ENCODE measurements at places on chromosomes 5 and 9. TPM values are rescaled to one million over a fixed set of nuclear protein-coding genes. Genes with fewer than 3 reads are reported as not detected.
A peak's percentile ranks its signal among the peaks of the same experiment; 100 is the strongest.

FGF18 gene
- total RNA-seq, result 15.2 TPM

SLC25A25 gene
- total RNA-seq, result 40.9 TPM

NR5A1 gene
- not detected for total RNA-seq

GPR150 gene
- total RNA-seq, result 0.23 TPM

SPATA31C1 gene
- total RNA-seq, result not detected

KCNN2 gene
- 0.57 TPM for total RNA-seq

DNAH5 gene
- total RNA-seq, result 0.36 TPM

C9 gene
- total RNA-seq, result 0.30 TPM

ENHO gene
- total RNA-seq, result not detected

HSPB3 gene
- total RNA-seq, result 1.5 TPM

OBP2B gene
- not detected for total RNA-seq

DNA sequence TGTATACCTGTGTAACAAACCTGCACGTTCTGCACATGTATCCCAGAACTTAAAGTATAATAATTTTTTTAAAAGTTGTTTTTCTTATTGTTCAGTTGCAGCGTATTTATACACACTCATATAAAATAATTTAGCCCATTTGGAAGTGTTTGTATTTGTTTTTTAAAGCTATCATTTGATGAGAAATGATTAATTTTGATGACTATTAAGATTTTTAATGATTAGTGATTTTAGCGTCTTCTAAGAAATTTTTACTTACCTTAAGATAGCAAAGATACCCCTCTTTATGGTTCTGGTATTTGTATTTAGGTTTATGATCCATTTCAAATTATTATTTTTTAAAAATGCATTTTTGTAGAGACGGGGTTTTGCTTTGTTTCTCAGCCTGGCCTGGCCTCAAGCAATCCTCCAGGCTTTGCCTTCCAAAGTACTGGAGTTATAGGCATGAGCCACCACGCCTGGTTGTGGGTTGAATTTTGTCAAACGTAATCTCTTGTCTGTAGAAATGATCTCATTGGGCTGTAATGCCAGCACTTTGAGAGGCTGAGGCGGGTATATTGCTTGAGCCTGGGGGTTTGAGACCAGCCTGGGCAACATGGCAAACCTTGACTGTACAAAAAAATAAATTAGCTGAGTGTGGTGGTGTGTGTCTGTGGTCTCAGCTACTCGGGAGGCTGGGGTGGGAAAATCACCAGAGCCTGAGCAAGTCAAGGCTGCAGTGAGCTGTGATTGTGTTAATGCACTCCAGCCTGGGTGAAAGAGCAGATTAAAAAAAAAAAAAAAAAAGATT lies 26.9 kb downstream of the CSNK1G3 start:
- peak; percentile 42 for DNase-seq

- DNase-seq, result no peak
These were observed 8.2 kb downstream of the TMEM268 start for GRCh38 chr9:114619191-114619761.

GRCh38 chr5:61148515-61148914 lies 13.8 kb downstream of the SMIM15 start:
- DNase-seq, result no peak

DNA sequence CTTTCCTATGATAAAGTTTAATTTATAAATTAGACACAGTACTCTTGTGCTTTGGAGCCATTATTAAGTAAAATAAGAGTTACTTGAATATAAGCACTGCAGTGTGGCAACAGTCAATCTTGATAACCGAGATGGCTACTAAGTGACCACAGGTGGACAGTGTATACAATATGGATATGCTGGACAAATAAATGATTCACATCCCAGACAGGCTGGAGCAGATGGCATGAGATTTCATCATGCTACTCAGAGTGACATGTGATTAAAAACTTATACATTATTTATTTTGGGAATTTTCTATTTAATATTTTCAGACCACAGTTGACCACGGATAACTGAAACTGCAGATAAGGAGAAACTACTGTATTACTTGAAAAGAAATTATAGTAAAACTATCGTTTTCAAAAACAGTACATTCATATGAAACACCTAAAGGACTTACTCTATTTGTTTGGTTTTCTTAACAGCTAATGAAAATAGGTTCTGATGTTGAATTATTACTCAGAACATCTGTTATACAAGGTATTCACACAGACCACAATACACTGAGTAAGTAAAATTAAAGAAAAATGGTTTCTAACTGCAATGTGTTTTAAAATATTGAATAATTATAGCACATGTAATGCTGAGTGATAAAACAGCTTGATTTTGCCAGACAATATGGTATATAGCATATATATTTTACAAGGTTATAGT lies 16.0 kb downstream of the LYRM7 start:
- DNase-seq, result no peak

GRCh38 chr9:88800329-88800682 lies 191.0 kb upstream of the S1PR3 start:
- no peak for DNase-seq

DNA sequence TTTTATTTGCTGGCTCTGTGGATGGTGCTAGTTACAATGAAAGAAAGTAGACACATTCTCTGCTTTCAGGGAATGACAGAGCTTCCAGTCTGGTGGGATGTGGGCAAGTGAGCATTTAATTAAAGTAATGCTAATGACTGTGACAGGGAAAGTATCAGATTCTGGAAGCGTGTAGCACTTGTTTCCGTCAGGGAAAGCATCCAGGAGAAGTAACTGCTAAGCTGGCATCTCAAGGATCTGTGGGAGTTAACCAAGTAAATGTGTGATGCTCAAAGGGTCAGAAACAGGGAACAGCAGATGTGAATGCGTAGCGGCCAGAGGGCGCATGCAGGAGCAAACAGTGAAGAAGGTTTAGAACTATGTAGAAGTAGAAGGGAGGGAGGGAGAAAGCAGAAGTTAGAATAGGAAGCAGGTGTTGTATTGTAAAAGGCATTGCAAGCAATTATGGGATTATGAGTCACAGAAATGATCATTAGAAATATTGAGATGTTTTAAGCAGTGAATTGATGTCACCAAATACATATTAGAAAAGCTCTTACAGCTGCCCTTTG lies 12.2 kb downstream of the KLHL9 start:
- no peak for DNase-seq

- DNase-seq, result no peak
These were observed 502.0 kb downstream of the BNC2 start for GRCh38 chr9:16368237-16369087.

GRCh38 chr9:7313389-7313788 lies 486.2 kb downstream of the DMAC1 start:
- DNase-seq, result no peak

GRCh38 chr5:54215233-54215736 lies 95.1 kb downstream of the ARL15 start:
- no peak for DNase-seq

GRCh38 chr5:155872629-155873220 lies 454.2 kb upstream of the SGCD start:
- DNase-seq, result no peak

DNA sequence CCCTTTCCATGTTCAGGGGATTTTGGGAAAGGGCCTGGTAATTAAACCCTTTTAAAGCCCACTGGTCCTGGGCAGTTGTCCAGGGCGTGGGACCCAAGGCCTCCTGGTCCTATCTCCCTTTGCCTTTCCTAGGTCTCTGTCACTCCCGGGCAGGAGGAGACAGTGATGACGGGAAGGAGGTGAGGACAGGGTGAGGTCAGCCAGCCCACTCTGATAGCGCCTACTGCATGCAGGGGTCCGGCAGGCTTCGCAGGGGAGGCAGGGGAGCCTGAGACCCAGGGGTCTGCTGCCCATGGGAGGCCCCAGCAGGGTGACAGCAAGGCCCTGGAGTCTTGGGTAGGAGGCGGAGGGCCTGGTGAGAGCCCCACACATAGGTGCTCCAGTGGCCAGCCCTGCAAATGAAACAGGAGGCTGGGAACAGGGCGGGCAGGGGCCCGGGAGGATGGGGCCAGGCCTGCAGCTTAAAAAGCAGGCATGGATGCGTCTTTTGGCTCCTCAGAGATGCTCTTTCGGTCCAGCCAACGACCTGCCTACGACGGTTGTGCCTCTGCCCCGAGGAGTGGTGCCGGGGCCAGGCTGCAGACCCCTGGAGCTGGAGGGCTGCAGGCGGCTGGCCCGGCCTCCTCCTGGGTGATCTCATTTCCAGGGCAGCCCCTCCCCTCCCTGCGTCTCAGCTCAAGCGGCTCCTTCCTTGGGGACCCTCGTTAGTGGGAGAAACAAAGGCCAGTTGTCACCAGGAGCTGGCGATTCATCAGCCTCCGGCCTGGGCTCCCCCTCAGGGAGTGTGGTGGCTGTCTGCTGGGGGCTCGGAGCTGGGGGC lies 6.7 kb upstream of the RXRA start:
- DNase-seq, result peak; percentile 70

DNA sequence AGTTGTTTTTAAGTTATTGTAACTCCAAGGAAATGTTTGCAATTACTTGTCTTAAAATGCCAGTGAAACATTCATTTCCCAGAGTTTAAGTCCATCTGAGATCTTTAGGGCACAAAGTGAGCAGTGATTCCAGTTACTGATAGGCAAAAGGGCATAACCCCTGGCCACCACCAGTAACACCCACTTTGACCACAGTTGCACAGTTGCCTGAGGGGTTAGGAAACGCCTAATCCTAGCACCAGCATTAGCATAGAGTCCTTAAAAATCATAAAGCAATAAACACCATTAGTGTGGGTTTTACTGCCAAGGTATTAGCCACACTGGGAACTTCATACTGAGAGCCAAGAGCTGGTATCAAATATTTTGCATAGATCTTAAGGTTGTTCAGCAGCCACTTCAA lies 143.9 kb downstream of the SNCAIP start:
- DNase-seq, result no peak

- DNase-seq, result peak; percentile 59
These were observed at the start of gene SNCAIP for GRCh38 chr5:122311961-122312590. SNCAIP (plus strand) TSS chr5:122312237; CDS start chr5:122391135, 78,898 bp downstream.

GRCh38 chr5:53480416-53481158 lies at the start of gene FST:
FST (plus strand) TSS chr5:53480629; CDS start chr5:53480792, 163 bp downstream.
- no peak for DNase-seq

- DNase-seq, result no peak
These were observed 12.0 kb upstream of the B4GALT1 start for GRCh38 chr9:33178972-33179697.

GRCh38 chr5:124438903-124439281 lies 307.5 kb downstream of the ZNF608 start:
- DNase-seq, result no peak

DNA sequence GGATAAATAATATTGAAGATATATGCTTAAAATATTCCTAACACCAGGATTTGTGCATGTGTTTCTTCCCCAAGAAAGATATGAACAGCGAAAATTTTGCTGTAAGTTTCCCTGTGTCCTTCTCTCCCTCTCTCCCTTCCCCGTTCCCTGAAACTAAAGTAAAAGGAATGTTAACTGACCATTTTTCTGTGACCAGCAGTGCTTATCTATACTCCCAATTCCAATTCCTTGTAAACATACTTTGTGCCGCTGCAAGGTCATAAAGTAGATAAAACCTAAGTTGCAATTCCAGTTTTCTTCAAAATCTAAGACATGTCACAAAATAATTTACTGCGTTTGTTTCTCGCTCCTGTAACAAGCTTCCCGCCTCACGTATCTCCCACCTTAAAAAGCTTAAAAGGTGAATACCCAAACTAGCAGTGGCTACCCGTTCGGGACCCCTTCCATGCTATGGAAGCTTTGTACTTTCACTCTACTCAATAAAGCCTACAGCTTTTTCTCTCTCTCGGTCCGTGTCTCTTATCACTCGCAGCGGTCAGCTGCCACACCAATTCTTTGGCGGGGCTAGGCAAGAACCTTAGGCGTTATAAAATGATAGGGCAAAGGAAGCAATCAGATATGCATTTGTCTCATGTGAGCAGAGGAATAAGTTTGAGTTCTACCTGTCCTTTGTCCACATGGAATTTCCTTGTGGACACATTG lies 1798.0 kb downstream of the EFNA5 start:
- DNase-seq, result no peak

DNA sequence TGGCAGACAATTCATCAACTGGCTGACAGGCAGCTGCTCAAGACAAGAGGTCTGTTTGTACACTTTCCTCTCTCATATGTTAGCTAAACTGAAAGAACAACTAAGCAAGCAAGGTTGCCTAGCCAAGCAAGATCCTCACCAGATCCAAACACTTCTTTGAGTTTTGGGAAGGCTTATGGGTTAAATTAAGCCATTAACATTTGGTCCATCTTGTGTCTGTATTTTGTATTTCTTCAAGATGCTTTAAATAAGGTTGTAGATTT lies 170.4 kb upstream of the RAI14 start:
- DNase-seq, result no peak

DNA sequence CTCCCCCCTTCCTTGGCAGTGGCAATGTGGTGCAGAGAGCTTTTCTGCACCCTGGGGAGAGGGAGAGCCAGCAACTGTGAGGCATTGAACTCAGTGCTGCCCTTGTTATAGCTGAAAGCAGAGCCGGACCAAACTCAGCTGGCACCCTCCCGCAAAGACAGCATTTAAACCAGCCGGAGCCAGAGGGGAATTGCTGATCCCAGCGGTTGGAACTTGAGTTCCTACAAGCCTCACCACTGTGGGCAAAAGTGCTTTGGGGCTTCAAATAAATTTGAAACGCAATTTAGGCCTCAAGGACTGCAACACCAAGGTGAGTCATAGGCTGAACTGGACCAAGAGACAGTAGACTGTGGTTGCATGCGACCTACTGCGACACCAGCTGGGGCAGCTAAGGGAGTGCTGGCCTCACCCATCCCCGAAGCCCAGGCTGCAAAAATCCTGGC lies 207.6 kb upstream of the CDKN2B start:
- DNase-seq, result no peak

GRCh38 chr5:181176254-181176952 lies 28.6 kb downstream of the TRIM7 start:
- DNase-seq, result no peak

GRCh38 chr5:125317536-125317995 lies 571.1 kb upstream of the ZNF608 start:
- DNase-seq, result no peak

- no peak for DNase-seq
These were observed 137.7 kb upstream of the ZNF608 start for GRCh38 chr5:124884114-124884513.

DNA sequence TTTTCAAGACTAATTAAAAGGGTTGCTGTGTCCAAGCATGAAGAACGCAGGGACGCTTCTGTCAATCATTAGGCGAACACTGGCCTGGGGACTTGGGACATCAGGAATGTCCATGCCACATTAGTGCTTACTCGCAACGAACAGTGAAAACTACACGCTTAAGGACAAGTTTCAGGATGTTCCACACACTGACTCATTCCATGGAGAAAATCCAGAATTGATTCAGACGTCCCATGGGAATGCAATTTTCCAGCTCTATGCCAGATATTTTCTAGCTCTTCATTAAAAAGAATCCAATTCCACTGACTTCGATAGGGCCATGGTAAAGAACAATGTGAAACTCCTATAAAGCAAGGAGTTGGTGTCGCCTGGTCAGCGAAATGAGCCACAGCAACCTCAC lies 98.2 kb downstream of the CAMSAP1 start:
- no peak for DNase-seq

GRCh38 chr5:61228691-61229280 lies 66.5 kb upstream of the SMIM15 start:
- DNase-seq, result no peak

- DNase-seq, result no peak
These were observed 219.6 kb downstream of the DENND1A start for GRCh38 chr9:123710299-123710698.

DNA sequence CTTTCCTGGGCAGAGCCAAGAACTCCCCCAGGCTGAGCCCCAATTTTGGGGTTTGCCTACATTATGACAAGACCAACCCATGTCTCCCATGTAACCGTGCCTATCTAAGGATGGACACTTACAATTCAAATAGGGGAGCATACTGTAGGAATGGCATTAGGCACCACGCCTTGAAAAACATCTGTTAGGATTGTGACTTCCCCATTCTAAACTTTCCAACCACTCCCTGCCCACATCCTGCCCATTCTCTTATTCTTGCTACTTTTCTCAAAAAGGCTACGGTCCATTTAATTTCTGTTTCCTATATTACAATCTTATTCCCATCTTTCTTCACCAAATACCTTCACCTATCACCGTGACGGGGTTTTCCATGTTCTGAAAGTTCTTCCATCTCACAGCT lies 99.2 kb downstream of the LPAR1 start:
- no peak for DNase-seq

Data from aorta (tissue), 5 donors.